ENCODE measurements at places on chromosomes 6 and 20.

DNA sequence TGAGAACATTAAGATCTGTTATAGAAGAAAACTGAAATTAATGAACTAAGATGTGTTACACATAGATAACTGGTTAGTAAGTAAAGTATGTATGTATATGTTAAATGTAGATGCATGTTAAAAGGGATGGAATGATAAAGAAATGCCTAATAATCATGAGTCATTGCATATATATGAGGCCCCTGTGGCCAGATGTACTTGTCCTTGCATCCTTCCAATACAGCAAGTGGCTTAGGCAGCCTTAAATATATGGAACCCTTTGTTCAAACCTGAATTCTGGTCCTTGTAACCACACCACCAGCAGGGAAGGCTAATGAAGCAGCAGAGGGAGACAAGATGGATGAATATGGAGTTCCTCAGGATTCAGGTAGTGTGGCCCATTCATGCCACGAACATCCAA is 9.8 kb upstream of the AKAP7 start:
- no peak for DNase-seq

DNA sequence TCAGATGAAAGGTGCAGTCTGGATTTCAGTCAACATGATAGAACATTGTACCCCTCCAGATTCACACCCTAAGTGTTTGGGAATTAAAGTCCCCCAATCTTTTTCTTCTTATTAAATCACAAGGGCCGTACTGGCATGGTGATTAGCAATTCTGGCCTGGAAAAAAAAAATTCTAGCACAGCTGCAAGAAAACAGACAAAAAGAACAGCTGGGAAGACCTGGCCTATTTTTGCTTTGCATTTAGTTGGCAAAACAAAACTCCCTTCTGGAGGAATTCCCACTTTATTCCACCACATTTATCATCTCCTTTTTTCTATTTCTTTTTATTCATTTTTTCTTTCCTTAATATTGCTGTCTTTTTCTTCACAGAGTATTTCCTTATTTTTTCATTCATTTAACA is 39.8 kb upstream of the AKAP12 start:
- DNase-seq, result no peak

GRCh38 chr6:46776070-46776712 is 17.0 kb upstream of the MEP1A start:
- no peak for DNase-seq

DNA sequence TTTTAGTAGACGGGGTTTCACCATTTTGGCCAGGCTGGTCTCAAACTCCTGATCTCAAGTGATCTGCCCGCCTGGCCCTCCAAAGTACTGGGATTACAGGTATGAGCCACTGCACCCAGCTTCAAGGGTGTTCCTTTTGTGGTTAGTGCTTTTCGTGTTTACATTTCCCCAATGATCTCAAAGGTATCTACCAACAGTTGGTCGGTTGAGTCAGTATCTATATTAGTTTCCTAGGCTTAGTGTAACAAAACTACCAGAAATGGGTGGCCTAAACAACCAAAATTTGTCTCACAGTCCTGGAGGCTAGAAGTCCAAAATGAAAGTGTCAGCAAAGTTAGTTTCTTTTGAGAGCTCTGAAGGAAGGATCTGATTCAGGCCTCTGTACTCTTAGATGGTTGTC is 30.1 kb downstream of the CASP8AP2 start:
- no peak for DNase-seq

DNA sequence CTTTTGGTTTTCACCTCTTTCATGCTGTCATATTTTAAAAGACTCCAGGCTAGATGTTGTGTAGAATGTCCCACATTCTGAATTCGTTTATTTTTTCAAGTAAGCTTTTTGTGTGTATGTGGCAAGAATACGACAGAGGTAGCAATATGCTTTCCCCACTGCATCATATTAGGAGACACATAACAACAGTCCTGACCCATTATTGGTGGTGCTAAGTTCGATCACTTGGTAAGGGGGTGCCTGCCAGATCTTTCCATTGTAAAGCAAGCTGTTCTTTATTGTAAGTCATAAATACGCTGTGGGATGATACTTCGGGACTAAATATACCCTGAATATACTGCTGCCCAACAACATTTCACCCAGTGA is 588 bp upstream of the NCOA3 start:
- DNase-seq, result no peak

DNA sequence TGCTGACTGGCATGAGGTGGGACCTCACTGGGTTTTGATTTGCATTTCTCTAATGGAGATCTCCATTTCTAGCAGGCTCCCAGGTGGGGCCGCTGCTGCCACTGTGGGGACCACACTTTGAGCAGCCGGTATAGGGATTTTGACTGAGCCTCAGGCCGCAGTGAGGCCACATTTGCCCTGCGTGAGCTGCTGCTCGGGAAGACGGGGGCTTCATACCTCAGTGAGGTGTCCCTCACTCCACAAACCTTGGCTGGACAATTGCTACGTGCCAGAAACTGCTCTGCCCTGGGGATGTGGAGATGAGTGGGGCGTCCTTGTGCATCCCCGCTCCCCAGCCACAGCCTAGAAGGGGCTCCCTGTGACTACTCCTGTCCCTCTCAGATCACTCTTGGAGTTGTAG is 134.3 kb downstream of the ANKRD60 start:
- DNase-seq, result no peak

DNA sequence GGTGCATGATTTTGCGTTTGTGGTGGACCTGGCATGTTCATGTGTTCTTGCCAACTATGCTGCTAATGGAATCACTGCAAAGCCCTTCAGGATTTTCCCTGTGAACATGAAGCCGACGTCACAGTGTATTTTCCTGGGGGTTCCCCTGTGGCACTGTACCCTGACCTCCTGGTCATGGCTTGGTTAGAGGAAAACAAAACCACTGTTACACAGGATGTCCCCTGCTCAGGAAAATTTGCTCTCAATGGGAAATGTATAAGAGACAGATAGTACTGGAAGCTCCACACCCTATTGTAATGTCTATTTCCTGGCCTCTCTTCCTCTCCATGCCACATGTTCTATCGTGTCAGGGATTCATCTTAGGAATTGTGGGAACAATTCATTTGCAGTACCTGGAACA is 19.7 kb downstream of the TSHZ2 start:
- no peak for DNase-seq

DNA sequence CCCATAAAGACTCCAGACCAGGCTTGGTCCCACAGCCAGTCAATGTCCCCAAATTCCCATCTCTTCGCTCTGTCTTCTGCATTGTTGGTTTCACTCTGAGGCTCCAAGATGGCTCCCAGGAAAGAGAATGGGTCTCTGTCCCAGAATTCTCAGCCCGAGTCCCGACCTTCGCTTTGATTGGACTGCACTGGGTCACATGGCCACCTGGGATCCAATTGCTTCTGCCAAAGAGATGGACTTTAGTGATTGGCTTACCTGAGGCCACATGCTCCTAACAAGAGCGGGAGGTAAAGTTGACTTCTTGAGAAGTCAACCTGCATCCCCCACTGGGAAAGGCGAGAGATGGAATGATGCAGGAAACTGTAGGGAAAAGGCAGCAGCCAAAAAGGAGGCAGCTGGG is 104.7 kb upstream of the PMEPA1 start:
- no peak for DNase-seq

DNA sequence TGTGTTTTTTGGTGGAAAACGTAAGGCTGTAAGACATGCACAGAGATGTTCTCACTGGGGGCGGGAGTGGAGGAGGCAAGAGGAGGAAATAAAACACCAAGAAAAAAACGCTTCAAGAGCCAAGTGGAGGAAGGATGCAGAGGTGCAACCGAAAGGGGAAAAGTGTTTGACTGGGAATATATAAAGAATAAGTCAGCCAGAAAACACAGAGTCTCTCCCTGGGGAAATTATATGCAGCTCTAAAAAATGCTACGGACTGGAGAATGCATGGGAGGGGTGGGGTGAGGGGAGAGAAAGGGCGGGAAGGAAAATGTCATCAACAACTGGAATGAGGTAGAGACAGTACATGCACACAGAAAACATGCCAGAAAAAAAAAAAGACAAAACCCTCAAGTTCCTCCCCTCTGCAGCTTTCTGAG is 133.5 kb downstream of the SCML4 start:
- no peak for DNase-seq

- DNase-seq, result no peak
These were observed 6.4 kb upstream of the TRIM40 start for GRCh38 chr6:30129265-30130178.

GRCh38 chr6:16764188-16764950 is 3.1 kb upstream of the ATXN1 start:
- DNase-seq, result peak; percentile 16

GRCh38 chr6:22828179-22829062 is 259.1 kb downstream of the HDGFL1 start:
- DNase-seq, result no peak

GRCh38 chr6:30974490-30975252 is 8.8 kb upstream of the MUC21 start:
- no peak for DNase-seq

GRCh38 chr20:61909028-61909427 is 156.7 kb downstream of the TAF4 start:
- DNase-seq, result no peak

- no peak for DNase-seq
These were observed 230.8 kb downstream of the FOXA2 start for GRCh38 chr20:22353586-22353985.

GRCh38 chr6:107704347-107705013 is 119.6 kb downstream of the SCML4 start:
- DNase-seq, result peak; percentile 29

DNA sequence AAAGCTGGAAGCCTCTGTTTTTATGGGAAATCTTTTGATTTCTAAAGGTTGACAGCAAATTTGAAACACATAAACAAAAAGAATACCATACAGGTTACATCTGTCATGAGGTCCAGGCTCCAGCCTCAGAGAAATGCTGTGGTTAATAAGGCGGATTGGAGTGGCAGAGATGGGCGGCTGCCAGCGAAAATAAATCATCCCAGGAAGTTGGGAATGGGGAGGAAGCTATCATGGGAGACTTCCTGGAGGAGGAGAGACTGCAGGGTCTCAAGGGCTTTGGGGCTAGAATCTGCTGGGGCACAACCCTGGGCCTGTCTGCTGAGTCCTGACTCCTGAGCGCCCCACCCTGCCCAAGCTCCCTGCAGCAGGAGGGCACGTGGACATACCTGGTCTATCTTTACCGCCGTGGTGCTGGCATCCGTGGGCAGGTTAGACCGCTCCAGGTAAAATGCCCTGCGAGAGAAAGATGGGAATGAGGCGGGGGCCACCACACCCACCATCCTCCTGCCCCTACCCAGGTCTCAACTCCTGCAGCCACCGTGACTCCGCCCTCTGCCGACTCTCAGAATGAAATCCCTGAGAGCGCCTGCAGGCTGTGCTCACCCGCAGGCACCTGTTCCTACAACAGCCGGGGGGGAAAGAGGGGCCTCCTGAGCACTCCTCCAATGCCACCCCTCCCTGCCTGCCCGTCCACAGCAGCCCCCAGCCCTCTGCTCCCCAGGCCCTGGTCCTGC is 197.3 kb downstream of the PREX1 start:
- DNase-seq, result no peak

- DNase-seq, result no peak
These were observed 268.0 kb upstream of the RNF217 start for GRCh38 chr6:124694139-124694705.

GRCh38 chr6:170460641-170461040 is 92.5 kb downstream of the PSMB1 start:
- no peak for DNase-seq

DNA sequence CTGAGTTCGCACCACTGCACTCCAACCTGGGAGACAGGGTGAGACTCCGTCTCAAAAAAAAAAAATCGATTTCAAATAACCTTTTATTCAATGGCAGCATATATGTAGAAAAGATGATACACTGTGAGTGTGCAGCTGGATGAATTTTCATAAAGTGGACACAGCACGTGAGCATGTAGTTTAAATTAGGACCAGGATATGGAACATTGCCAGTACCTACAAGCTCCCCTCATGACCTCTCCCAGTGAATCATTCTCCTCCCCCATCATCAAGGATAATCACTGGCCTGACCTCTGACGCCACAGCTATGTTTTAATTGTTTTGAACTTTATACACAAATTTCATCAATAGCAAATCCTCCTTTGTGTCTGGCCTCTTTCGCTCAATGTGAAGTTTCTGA is 53.8 kb upstream of the HDAC2 start:
- DNase-seq, result no peak

GRCh38 chr6:135651964-135652755 is 154.6 kb upstream of the AHI1 start:
- no peak for DNase-seq

DNA sequence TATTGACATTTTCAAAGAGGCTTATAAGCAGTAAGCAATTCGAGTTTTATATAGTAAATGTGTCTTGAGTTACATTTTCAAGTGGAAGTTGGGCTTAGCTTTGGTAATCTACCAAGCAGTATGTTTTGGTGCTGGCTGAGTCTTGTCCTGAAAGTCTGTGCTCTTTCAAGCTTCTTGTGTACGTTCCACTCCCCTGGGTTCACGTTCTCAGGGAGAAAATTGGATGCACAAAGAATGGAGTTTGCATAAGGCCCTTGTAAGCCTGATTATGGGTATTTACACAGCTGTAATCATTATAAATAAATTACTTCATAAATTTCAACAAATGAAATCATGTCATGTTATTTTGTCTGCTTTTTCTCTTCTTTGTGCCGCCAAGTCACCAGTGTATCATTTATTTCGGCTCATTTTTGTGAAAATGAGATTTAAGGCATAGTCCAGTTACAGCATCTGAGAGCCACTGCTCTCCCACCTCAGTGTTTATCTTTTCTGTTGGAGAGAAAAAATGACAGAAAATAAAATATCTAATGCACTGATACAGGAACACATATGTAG is 262.5 kb downstream of the BTBD3 start:
- DNase-seq, result no peak

GRCh38 chr20:2741463-2741862 is 48.9 kb downstream of the EBF4 start:
- peak; percentile 48 for DNase-seq

- no peak for DNase-seq
These were observed 32.5 kb downstream of the SLC22A2 start for GRCh38 chr6:160226118-160226591.

GRCh38 chr6:95923518-95923917 is 92.3 kb upstream of the FUT9 start:
- no peak for DNase-seq

DNA sequence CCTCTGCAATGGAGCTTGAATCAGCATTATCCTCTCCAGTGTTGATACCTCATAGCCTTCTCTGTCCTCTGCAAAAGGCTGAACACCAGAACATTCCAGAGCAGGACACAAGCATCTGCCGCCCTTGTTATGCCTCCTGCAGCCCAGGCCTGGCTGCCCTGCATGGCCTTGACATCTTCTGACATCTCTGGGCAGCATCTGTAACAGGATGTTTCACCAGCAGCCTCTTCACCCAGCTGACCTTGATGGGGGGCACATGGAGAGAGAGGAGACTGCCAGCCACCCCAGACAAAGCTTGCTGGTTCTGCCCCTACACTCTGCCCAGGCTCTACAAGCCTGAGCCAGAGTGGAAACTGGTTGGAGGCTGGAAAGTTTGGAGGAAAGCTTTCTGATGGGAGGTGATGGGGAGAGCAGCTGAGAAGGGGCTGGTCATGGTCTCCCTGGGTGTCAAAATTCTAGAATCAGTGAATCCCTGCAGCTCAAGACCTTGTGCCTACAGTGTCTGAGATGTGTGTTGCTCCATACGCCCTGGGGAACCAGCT is 145.1 kb downstream of the MRPL14 start:
- DNase-seq, result no peak

- DNase-seq, result no peak
These were observed 912.2 kb upstream of the ADGRB3 start for GRCh38 chr6:67722861-67723261.

Measured in CD4-positive, alpha-beta T cell treated with Interleukin-6 for 4 hours (primary cell).